ENCODE measurements at places on chromosomes 5 and 9. TPM values are rescaled to one million over a fixed set of nuclear protein-coding genes. Genes with fewer than 3 reads are reported as not detected.

- DNase-seq, result no peak
Observed at GRCh38 chr5:79727451-79728355, 38.1 kb downstream of the CMYA5 start.

DNA sequence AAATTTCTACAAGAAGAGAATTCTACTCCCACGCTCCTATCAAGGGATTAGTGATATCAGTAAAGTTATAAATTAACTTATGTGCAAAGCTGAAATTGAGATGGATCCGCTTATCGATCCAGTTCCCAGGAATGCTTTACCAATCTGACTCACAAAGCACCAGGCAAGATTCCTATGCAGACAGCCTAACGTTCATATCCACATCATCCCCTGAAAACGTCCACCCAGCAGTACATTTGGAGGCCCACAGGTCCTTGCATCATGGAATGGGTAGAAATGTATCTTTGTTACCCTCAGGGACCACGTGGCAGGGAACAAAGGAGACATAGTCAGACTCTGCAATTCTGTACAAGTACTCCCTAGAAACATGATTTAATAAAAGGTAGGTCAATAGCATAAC is 147.4 kb downstream of the ESM1 start:
- DNase-seq, result no peak

DNA sequence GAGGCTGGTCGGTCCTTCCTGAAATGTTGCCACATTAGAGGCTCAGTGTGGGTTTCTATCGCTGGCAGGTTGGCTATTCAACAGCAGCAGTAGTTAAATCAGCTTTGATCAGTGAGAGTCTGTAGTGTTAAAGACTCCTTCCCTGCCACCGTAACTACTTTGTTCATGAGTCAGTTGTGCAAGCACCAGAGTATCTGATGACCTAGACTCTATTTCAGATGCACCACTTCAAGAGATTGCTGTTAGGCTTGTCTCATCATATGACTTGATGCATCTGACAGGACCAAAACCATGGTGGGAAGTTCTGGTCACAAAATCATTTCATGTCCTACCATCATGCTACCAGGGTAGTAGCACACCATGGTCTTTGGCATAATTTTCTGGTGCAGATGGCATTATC is 482.7 kb upstream of the MPDZ start:
- no peak for DNase-seq

GRCh38 chr9:124231095-124231737 is 26.5 kb upstream of the NEK6 start:
- no peak for DNase-seq

DNA sequence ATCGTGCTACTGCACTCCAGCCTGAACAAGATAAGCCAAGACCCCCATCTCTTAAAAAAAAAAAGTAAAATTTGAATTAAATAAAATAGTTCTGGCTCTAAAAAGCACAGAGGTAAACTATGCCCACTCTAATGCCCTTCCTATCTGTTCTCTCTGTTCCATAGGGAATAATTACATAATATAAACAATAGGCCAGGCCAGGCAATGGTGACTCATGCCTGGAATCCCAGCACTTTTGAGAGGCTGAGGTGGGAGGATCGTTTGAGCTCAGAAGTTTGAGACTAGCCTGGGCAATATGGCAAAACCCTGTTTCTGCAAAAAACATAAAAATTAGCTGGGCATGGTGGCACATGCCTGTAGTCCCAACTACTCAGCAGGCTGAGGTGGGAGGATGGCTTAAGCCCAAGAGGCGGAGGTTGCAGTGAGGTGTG is 47.4 kb downstream of the MYO10 start:
- DNase-seq, result peak; percentile 40

GRCh38 chr5:72597456-72597948 is 90.3 kb upstream of the ZNF366 start:
- peak; percentile 89 for DNase-seq

DNA sequence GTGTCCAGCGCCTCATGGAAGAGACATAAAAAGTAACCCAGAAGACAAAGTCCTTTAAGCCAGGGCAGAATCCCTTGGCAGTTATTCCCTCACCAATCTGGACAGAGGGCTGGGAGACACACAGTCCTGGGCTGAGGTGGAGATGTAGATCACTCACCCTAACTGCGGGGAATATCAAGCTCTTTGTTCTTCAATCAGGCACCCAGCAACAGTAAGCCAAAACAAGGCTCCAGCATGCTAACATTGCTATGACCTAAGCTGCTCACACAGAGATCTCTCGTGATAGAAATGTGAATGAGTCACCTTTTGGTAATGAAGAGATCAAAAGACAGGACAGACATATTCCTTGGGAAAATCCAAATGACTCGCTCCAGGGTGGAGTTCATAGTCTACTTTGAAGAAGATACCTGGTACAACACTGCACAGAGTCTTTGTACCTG is 101.3 kb downstream of the FBN2 start:
- DNase-seq, result peak; percentile 93

DNA sequence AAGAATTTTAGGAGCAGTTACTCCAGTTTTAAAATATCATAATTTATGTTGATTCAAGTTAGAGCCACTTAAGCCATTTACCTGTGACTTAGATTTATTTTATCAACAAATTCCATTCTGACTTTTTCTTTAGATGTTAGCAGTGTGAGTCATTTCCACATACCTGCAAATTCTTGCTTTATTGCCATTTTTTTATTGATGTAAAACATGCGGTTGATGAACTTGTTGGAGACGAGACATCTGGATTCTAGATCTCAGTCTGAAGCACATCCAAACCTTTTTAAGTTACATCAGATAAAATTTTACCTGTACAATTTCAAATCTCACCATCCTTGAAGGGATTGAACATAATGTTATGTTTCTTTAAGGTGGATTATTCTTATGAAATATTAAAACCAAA is 240.9 kb downstream of the IRX1 start:
- no peak for DNase-seq

- DNase-seq, result no peak
Observed at GRCh38 chr5:78905084-78905938, 79.8 kb downstream of the ARSB start.

- no peak for DNase-seq
Observed at GRCh38 chr5:127290019-127290945, at the start of gene MEGF10. TSS of gene MEGF10 (plus strand) at chr5:127290796. CDS start at chr5:127331309, 40,513 bp downstream.

DNA sequence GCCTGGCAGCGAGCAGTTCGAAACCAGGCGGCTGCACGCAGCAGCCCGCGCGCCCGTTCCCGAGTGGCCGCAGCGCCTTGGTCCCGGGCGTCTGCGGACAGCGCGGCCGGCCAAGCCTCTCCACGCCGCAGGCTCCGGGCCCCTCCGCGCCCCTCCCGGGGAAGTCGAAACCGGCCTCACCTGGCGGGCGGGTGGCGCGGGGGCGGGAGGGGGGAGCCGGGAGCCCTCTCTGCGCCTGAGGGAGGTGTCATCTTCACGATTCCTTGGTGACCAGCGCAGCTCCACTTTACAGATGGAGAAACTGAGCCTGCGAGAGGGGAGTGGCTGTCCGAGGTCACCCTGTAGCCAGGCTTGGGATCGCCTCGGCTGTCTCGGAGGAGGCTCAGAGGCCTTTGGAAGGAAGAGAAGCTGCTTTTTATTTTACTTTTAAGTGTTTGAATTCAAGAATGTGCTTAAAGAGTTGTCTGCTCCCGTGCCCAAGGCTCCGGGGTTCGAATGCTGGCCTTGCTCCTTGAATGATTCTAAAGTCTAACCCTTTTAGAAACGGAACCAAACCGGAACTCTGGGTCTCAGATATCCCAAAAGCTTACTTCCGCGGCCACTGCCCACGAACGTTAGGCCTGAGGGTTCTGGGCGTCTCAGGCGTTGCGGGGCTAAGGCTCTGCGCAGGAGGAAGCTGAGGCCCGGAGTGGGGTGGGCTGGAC is 662 bp downstream of the SUSD3 start:
- no peak for DNase-seq

DNA sequence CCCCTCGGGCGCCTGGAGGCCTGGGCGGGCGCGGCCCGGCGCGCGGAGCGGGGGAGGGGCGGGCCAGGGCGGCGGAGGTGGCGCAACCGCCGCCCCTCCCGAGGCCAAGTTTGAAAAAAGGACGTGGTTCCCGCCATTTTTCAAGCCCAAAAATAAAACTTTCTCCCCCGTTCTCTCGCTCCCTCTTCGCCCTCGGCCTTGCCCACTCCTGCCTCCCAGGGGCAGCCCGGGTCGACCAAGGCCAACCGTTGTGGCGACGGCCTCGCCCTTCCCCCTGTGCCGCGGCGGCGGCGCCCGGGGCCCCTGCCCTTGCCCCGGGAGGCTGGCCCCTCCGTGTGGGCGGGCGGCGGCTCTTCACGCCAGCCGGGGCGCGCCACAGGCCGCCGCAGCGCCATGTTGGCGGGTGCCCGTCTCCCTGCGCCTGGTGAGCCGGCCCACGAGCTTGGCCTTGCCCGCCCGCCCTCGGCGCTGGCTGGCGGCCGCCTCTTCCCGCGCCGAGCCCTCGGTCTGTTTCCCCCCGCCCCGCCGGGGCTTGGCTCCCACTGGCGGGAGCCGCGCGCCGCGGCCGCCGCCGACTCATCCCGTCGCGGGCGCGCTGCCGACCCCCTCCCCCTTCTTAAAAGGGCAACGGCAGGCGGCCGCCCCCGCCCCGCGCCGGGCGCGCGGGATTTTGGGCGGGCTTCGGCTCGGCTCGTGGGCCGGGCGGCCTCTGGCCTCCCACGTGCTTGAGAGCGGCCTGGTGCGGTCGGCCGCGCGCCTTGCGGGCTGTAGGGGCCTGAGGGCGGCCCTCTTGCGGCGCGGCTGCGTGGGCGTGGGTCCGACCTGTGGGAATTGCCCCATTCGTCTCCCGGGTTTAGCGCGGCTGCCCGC is 1.3 kb downstream of the ANP32B start:
- DNase-seq, result peak; percentile 52

DNA sequence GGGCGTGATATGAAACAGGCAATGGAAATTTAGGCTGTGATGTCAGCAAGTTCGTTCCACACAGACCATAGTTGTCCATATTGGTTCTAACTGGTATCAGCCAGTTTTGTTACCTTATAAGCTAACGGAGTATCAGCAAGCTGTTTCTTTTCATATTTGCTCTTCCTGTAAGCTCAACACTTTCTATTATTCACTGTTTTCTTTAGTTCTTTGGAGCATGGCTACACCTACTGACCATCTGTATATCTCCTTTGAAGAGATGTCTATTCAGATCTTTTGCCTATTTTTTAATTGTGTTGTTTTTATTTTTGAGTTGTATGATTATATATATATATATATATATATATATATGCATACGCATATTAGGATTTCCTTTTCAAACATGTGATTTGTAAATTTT is 1057.2 kb upstream of the CDH10 start:
- no peak for DNase-seq

GRCh38 chr5:107893642-107894041 is 222.9 kb upstream of the EFNA5 start:
- no peak for DNase-seq

- no peak for DNase-seq
Observed at GRCh38 chr5:52469835-52470234, 317.9 kb upstream of the ITGA1 start.

DNA sequence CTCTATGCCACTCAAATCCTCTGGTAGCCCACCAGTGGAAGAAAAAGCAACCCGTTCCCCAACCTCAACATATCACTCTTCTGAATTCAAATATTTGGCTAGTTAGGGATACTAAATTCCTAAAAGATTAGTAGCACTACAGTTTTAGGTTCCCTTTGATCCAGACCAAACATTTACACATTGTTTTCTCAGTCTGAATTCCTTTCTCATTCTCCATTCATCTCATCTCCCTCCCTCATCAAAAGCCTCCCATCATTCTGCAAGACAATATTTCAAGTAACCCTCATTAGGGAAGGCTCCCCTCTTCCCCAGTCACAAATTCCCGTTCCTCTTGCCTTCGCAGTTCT is 26.3 kb downstream of the ADAM19 start:
- peak; percentile 42 for DNase-seq

GRCh38 chr5:56026863-56027300 is 32.1 kb upstream of the IL6ST start:
- DNase-seq, result peak; percentile 91

GRCh38 chr5:39352951-39353350 is 11.3 kb downstream of the C9 start:
- DNase-seq, result no peak

- no peak for DNase-seq
Observed at GRCh38 chr9:127817881-127818434, 15.3 kb downstream of the FPGS start.

Gene B4GALT1
- total RNA-seq, result 93.5 TPM

Gene ZFAND5
- 236 TPM for total RNA-seq

Gene KCTD16
- 3.6 TPM for total RNA-seq

Gene ANKRD34B
- not detected for total RNA-seq

Gene TMEM215
- total RNA-seq, result not detected
